Parietal lobe (tissue), 2 donors: ENCODE measurements at places on chromosomes 16 and 17. TPM values are rescaled to one million over a fixed set of nuclear protein-coding genes. Genes with fewer than 3 reads are reported as not detected.

SPN gene
- under 0.01 TPM for total RNA-seq

DOC2A gene
- 17.2 TPM for total RNA-seq

C17orf107 gene
- 3.8 TPM for total RNA-seq

DHRS11 gene
- total RNA-seq = 8.1 TPM

GINS2 gene
- total RNA-seq = 7.5 TPM

ZNF385C gene
- 0.31 TPM for total RNA-seq

ITGAD gene
- not detected for total RNA-seq

KRT39 gene
- total RNA-seq = not detected

ACBD4 gene
- total RNA-seq = 3.4 TPM

HOXB1 gene
- total RNA-seq = not detected

UTP4 gene
- total RNA-seq = 30.0 TPM

FNDC8 gene
- not detected for total RNA-seq

CIAO3 gene
- 84.2 TPM for total RNA-seq

VMO1 gene
- not detected for total RNA-seq

SPNS3 gene
- not detected for total RNA-seq

HBA1 gene
- 263 TPM for total RNA-seq

COPZ2 gene
- not detected for total RNA-seq

WFDC1 gene
- 0.31 TPM for total RNA-seq

ETV4 gene
- 1.6 TPM for total RNA-seq

SLC5A11 gene
- total RNA-seq = not detected

DHRS7C gene
- total RNA-seq = not detected

CAPNS2 gene
- total RNA-seq = not detected

CD300LD gene
- total RNA-seq = not detected

ELMO3 gene
- total RNA-seq = 0.94 TPM

IST1 gene
- 161 TPM for total RNA-seq

KIF18B gene
- 2.2 TPM for total RNA-seq

MILR1 gene
- total RNA-seq = 1.6 TPM

SHISA6 gene
- 8.8 TPM for total RNA-seq

ATP2C2 gene
- 15.0 TPM for total RNA-seq

KRT33A gene
- not detected for total RNA-seq

RASD1 gene
- 9.1 TPM for total RNA-seq

PMFBP1 gene
- 1.6 TPM for total RNA-seq

CDR2L gene
- 8.8 TPM for total RNA-seq

UBE2O gene
- total RNA-seq = 51.6 TPM

KRT10 gene
- 2.8 TPM for total RNA-seq

MYH11 gene
- under 0.01 TPM for total RNA-seq

TBC1D3B gene
- total RNA-seq = 13.5 TPM

CDH16 gene
- not detected for total RNA-seq

SPNS2 gene
- total RNA-seq = 16.3 TPM

LRRC37A gene
- total RNA-seq = 9.7 TPM

MYO15A gene
- 9.4 TPM for total RNA-seq

CES3 gene
- total RNA-seq = 2.5 TPM

TBC1D3G gene
- total RNA-seq = not detected

CDH15 gene
- total RNA-seq = not detected

SAMD14 gene
- 41.3 TPM for total RNA-seq

CD300A gene
- total RNA-seq = 2.5 TPM

KRTAP1-5 gene
- not detected for total RNA-seq

USP6 gene
- under 0.01 TPM for total RNA-seq

PPP1R27 gene
- not detected for total RNA-seq

GUCY2D gene
- not detected for total RNA-seq

GAS2L2 gene
- 0.31 TPM for total RNA-seq

TNFRSF13B gene
- not detected for total RNA-seq

SNF8 gene
- total RNA-seq = 59.8 TPM

ITGAX gene
- 1.3 TPM for total RNA-seq

NME1 gene
- total RNA-seq = 44.1 TPM

TMEM88 gene
- 1.9 TPM for total RNA-seq

RUNDC3A gene
- 67.6 TPM for total RNA-seq

TEKT1 gene
- total RNA-seq = 1.3 TPM
